ENCODE measurements at places on chromosomes 11 and 22. TPM values are rescaled to one million over a fixed set of nuclear protein-coding genes. Genes with fewer than 3 reads are reported as not detected.

DNA sequence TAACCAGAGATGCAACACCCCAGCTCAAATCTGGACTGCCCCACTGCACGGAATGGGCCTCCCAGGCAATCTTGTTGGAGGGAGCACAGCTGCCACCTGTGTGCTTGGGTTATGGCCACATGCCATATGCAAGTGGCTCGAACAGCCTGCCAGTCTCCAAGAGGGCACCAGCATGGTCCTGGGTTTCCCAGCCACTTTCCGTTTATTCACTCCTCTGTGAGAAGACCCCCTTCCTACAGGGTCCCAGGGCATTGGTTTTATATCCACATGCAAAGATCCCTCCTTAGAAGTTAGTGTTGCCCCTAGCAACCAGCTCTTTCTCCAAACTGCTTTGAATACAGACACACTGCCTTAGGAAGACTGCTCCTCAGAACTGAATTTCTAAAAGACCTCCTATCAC, 487.8 kb downstream of the BUD13 start:
- H3K27me3 ChIP-seq: no peaks in the 10 kb centered on the region
- no peaks in the 10 kb centered on the region for H3K36me3 ChIP-seq
- no peak overlapping the region for H3K27ac ChIP-seq

- peaks cover 7% of the 10 kb centered on the region for H3K4me1 ChIP-seq
- no peaks in the 10 kb centered on the region for H3K36me3 ChIP-seq
- H3K4me3 ChIP-seq: no peak overlapping the region
- no peaks in the 10 kb centered on the region for H3K27me3 ChIP-seq
- H3K27ac ChIP-seq: no peak overlapping the region
These were observed 532 bp upstream of the VSIG2 start for GRCh38 chr11:124752471-124753102.

VSIG2 gene
- 7.0 TPM for total RNA-seq

DNA sequence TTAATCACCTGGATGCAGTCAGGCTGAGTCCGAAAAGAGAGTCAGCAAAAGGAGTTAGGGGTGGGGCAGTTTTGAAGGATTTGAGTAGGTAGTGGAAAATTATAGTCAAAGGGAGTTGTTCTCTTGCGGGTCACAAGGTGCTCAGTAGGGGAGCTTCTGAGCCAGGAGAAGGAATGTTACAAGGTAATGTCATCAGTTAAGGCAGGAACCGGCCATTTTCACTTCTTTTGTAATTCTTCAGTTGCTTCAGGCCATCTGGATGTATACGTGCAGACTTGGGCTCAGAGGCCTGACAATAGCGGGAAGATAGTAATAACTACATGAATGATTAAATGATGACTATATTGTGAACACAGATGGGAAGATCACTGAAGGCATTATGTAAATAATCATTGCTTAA, 6.2 kb downstream of the SC5D start:
- H3K27ac ChIP-seq: no peak overlapping the region
- peaks cover 19% of the 10 kb centered on the region for H3K4me1 ChIP-seq
- H3K27me3 ChIP-seq: no peaks in the 10 kb centered on the region
- DNase-seq: no peak
- no peaks in the 10 kb centered on the region for H3K36me3 ChIP-seq
- H3K4me3 ChIP-seq: no peak overlapping the region

METTL15 gene
- total RNA-seq: 5.2 TPM

CENPM gene
- total RNA-seq: not detected

- no peak overlapping the region for H3K27ac ChIP-seq
- no peak for DNase-seq
- no peaks in the 10 kb centered on the region for H3K27me3 ChIP-seq
- no peak overlapping the region for H3K4me3 ChIP-seq
- H3K4me1 ChIP-seq: no peaks in the 10 kb centered on the region
These were observed 8.6 kb upstream of the QSER1 start for GRCh38 chr11:32884023-32884422.

TMEM191B gene
- total RNA-seq: not detected

DNA sequence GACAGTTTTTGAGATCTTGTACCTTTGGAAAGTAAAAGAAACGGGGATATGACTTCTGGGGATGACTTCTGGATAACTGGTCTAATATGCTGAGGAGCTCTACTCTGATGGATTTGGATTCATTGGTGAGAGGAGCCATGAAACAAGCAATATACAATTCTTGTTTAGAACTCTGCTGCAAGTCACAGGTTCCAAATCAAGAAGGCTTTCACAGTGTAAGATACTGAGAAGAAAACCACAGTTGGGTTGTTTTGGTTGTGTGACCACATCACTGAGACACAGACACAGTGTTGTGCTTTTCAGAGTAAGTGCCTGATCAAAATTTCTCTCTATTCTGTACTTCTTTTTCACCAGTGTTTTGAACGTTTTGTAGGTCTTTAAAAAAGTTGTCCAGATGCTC, 13.1 kb upstream of the UCP2 start:
- H3K4me3 ChIP-seq: no peak overlapping the region
- H3K4me1 ChIP-seq: no peaks in the 10 kb centered on the region
- H3K36me3 ChIP-seq: no peaks in the 10 kb centered on the region

GRCh38 chr11:121105063-121105480, 4.0 kb downstream of the TECTA start:
- H3K4me1 ChIP-seq: no peaks in the 10 kb centered on the region
- no peak overlapping the region for H3K4me3 ChIP-seq
- H3K36me3 ChIP-seq: no peaks in the 10 kb centered on the region
- no peaks in the 10 kb centered on the region for H3K27me3 ChIP-seq
- DNase-seq: peak; percentile 27

TMEM135 gene
- total RNA-seq: 20.1 TPM

- DNase-seq: no peak
- no peak overlapping the region for H3K4me3 ChIP-seq
These were observed 31.2 kb upstream of the CHORDC1 start for GRCh38 chr11:90254065-90254464.

GRCh38 chr22:44889255-44889878, 120.4 kb downstream of the PHF21B start:
- no peak for DNase-seq
- H3K4me3 ChIP-seq: no peak overlapping the region
- H3K27ac ChIP-seq: no peak overlapping the region

- peaks cover 6% of the 10 kb centered on the region for H3K4me1 ChIP-seq
- H3K36me3 ChIP-seq: no peaks in the 10 kb centered on the region
- H3K27ac ChIP-seq: no peak overlapping the region
- no peaks in the 10 kb centered on the region for H3K27me3 ChIP-seq
- peak; percentile 87 for DNase-seq
These were observed 12.2 kb upstream of the NPAS4 start for GRCh38 chr11:66408488-66409214.

GRCh38 chr11:70948855-70949531, 303.4 kb downstream of the SHANK2 start:
- no peaks in the 10 kb centered on the region for H3K27me3 ChIP-seq
- peak overlapping the region; percentile 58 for H3K27ac ChIP-seq
- no peak overlapping the region for H3K4me3 ChIP-seq
- no peaks in the 10 kb centered on the region for H3K36me3 ChIP-seq
- DNase-seq: peak; percentile 73

NCR3LG1 gene
- total RNA-seq: under 0.01 TPM
